ENCODE measurements at places on chromosomes 5 and 9. TPM values are rescaled to one million over a fixed set of nuclear protein-coding genes. Genes with fewer than 3 reads are reported as not detected.

Gene SPINK6
- 1.2 TPM for total RNA-seq

Gene OSMR
- total RNA-seq: 21.9 TPM

Gene FABP6
- total RNA-seq: 0.70 TPM

Gene SOX30
- not detected for total RNA-seq

Gene PLCXD3
- 0.07 TPM for total RNA-seq

Gene NUTM2F
- total RNA-seq: not detected

Gene EQTN
- total RNA-seq: not detected

Gene NOXA1
- 0.10 TPM for total RNA-seq

DNA sequence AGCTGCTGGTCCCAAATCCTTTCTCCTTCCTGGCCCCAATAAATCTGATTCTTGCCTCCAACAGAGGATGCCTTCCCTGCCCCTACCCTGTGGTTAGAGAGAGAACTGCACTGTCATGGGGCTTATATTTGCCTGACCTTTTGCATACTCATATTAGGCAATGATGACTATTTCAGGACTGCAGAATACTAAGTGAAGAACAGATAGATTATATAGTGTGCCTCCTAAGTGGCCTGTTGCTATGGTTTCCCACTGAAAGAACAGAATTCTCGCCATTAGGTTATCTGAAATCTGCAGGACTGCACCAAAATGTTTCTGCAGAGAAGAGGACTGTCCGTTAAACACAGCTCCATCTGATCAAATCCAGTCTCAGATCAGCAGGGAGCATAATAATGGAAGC lies 87.3 kb upstream of the CCNG1 start:
- peak; percentile 8 for DNase-seq

DNA sequence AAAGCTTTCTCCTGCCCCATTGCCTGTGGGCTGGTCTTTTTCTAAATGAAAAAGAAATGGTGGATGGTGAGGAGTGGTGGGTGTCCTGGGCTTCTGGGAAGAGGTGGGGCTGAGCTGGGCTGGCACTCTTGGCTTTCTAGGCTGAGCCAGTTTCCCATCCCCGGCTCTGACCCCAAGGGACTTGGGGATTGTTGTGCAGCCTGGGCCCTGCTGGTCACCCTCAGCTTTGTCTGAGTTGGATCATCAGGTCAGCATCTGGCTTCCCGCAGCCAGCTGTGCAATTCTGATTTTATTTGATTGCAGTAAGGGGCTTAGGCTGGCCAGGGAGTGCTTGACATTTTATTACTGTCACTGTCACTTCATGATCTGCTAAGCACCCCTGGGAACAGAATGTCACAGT lies 25.3 kb downstream of the GLRA1 start:
- no peak for DNase-seq

- DNase-seq: no peak
Measured at GRCh38 chr5:17076272-17076671, 140.2 kb upstream of the MYO10 start.

GRCh38 chr5:139849942-139850341 lies 54.3 kb downstream of the PSD2 start:
- peak; percentile 55 for DNase-seq

DNA sequence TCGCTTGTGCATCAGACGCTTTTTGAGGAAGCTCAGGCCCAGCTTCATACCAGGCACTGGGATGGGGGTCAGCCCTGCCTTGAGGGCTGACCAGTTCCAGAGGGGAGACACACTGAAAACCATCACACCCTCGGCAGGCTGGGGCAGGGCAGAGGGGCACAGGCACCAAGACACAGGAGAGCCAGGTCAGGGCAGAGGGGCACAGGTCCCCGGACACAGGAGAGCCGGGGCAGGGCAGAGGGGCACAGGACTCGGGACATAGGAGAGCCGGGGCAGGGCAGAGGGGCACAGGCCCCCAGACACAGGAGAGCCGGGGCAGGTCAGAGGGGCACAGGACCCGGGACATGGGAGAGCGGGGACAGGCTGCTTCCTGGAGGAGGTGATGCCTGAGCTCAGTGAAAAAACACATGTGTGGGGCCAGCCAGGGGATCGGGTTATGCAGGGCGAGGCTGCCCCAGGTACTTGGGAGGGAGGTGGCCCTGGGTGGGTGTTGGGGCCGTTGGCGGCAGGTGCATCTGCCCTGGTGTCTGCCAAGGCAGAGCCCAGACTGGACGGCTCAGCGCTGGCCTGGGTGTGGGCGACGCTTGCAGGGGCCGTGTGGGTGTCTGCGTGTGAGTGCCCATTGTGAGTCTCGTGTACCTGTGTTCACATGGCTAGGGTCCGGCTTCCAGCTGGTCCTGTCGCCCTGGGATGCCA lies 15.1 kb upstream of the SLC2A6 start:
- DNase-seq: no peak

DNA sequence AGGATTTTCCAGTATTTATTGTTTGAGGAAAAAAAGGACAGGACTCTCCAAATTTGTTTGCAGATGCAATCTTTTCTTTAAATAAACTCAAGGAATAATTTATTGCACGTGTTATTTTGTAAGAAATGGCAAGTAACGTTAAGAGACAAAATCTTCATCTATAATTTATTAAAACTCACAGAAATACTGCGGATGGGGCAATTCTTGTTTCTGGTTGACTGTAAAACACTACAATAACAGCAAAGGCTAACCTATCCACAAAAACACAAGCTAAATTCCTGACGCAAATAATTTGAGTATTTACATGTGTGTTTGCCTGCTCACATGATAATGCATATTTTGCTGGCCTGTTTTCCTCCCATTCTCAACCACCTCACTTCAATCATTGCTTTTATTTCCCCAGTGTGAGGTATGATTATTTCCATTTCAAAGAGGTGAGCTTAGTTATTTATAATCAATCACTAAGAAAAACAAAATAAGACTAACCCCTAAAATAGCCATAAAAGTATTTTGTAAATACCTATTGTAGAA lies 619.4 kb downstream of the PDE4D start:
- DNase-seq: no peak

DNA sequence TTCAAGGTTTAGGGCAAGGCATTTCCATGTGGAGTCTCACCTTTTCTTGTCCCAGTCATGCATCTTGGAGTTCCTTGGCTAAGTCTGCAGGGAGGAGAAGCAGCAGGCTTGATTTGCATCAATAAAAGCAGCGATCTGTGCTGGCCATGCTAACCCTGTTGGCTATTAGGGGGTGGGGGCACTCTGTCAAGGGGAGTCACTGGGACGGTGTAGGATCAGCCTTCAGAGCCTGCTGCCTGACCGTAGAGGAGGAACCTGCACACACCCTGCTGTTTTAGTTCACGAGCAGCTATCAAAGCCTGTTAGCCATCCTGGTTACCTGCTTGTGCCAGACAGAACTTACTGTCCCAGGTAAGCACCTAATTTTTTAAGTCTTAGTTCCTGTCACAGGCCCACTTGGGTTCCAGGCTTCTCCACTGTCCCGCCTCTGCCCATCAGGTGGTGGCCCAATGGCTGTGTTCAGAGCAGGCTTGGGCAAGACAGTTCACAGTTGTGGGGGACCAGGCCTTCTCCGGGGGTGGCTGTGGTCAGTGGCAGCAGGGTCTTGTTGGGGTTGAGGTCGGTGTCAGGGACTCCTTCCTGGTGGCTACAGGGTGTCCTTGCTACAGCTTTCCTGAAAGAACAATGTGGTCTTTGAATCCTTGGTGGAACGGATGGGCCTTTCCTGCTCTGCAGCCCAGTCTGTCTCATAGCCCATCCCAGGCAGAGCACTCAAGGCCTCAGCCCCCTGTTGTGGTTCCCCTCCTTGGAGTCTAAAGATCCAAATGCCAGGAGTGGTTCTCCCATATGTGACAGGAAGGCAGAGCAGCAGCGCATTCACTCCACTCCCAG lies 43.7 kb downstream of the SECISBP2 start:
- DNase-seq: no peak

GRCh38 chr9:123457583-123457982 lies 101.6 kb downstream of the CRB2 start:
- DNase-seq: no peak

DNA sequence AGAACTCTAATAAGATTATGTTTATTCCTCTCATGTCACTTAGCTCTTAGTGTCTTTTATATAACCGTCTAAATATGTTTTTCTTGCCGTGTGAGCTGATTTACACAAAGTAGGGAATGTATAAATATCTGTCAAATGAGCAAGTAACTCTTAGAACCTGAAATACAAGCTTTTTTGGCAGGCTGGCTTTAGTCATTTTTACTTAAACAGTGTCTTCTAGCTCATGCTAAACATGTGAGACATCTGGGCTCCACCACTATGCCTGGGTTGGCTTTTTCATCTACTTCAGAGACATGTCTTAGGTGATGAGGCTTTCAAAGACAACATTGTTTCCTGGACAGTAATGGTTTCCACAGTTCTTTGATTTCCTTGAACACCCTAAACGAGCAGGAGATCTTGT lies 137.2 kb upstream of the ZNF608 start:
- DNase-seq: no peak

- DNase-seq: peak; percentile 61
Measured at GRCh38 chr9:82621447-82621846, 441.5 kb downstream of the RASEF start.

GRCh38 chr9:111898331-111899096 lies 1.9 kb downstream of the UGCG start:
- no peak for DNase-seq

All from HT1080 (cell line).